ENCODE measurements at places on chromosomes 3 and 15.

DNA sequence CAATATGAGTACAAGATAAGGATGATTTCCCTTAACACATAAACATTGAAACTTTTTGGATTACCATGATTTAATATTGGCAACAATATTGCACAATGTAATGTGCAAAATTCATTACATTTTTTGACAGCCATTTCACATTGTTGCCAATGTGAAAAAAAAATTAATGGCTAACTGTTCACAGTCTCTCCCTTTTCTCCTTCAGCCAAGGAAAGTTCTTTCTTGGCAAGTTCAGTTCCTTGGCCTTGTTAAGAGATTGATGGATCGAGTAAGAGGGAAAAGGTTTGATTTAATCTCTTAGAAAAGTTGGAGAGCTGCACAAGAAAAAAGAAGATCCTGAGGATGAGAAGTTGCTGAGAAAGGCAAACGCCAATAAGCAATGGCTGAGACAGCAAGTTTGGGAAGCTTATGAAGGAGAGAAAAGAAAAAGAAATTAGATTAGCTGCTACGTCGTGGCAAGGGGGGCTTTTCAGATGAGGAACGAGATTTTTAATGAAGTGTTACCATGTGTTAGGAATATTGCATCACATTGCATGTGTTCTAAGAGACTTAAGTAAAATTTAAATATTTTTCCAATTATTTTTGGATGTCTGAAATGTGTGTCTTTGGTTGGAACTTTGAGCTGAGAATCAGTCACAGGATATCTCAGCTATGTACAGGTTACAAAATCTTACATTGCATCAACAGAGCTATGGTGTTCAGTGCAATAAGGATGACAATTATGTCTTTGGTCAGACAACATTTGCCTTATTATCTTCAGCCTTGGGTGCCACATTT, 61.4 kb upstream of the ZNF280D start:
- DNase-seq, result no peak

GRCh38 chr3:180646187-180646790, 33.0 kb downstream of the CCDC39 start:
- DNase-seq, result no peak

- DNase-seq, result no peak
Measured at GRCh38 chr3:141901914-141902313, 25.5 kb downstream of the ATP1B3 start.

DNA sequence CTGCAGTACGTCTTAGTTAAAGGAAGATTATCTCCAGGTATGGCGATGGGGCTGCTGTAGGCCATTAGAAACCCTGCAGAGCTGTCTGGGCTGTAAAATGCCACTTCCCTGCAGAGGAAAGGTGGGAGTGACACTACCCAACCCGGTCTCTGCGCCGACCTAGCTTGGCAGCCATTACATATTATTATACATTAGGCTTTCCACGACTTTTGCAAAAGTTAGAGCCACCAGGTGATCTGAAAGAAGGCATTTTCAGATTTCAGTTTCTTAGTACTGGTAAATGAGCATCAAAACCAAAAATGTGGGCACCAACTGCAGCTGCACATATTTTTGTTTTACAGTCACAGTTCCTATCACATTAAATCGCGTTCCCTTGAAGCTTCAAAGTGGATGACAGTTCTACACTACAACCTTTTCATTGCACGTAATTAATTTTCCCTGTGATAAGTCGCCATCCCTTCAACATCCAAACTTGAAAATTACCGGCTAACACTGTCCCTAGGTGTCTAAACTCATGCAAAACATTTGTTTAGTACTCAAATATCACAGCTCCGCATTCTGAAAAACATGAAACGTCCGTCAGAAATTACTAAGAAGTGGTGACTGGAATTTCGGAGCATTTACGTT, 81.4 kb upstream of the CHD2 start:
- DNase-seq, result peak; percentile 30

DNA sequence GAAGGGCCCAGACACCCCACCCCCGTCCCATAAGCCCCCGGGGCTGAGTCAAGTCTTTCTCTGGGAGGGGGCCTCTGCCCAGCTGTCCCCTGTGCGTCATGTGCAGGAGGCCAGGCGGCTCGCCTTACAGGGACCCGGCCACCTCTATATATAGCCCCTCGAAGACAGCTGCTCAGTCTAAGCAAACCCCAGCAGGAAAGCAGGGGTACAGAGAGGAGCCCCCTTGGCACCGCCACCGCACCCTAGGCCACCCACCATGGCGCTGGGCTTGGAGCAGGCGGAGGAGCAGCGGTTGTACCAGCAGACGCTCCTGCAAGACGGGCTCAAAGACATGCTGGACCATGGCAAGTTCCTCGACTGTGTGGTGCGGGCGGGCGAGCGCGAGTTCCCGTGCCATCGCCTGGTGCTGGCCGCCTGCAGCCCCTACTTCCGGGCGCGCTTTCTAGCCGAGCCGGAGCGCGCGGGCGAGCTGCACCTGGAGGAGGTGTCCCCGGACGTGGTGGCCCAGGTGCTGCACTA, at the start of gene KLHL40:
KLHL40 (plus strand) TSS at position 175 of the 519 bp plus-strand sequence; CDS start at position 257, 82 bp downstream.
- no peak for DNase-seq

DNA sequence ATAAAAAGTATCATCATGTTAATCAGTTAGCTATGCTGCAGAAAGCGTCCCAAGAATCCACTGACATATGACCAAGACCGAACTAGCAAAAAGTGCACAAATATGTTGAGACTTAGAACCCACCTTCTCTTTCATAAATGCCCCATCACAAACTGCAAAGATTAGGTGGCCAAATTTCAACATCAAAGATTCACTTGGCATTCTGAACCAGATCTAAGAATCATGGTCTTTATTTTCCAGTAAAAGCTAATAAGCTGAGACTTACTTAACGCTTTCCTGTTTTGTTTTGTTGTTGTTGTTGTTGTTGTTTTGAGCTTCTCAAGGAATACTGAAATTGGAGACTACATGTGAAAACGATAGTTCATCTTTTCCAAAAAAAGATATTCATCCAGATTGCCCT, 62.4 kb downstream of the ZBTB20 start:
- no peak for DNase-seq

DNA sequence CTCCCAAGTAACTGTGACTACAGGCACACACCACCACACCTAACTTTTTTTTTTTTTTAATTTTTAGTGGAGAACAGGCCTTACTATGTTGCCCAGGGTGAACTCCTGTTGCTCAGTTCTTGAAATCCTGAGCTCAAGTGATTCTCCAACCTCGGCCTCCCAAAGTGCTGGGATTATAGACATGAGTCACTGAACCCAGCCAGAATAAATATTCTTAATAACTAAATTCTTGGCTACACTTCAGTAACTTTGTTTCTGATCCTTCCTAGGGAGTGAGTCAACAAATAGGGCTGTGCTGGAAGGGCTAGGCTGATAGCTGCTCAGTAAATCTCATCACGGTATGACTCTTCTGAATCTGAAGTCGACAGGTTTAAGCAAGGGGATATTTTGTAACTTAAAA, 56.6 kb downstream of the P3H2 start:
- no peak for DNase-seq

GRCh38 chr3:190706582-190706981, 155.9 kb downstream of the GMNC start:
- no peak for DNase-seq

GRCh38 chr3:181721046-181721875, 9.5 kb downstream of the SOX2 start:
- no peak for DNase-seq

DNA sequence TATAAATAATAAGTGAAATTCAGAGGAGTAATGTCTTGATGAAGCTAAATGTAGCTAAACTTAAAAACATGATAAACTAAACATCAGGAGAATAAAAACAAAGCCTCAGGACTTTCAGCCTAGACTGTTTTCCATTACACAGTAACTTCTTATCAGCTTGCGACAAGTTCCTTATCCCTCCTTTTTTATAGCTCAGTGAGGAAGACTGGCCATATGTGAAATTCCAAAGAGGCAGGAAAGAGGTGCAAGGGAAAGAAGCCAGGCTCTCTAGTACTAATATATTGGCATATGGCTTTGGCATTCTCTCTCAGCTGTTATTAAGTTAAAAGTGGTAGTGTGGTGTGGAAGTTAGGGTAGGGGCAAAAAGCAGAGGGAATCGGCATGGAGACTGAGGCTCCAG, 4.4 kb downstream of the COX17 start:
- no peak for DNase-seq

GRCh38 chr3:32442766-32443165, 51.1 kb downstream of the CMTM7 start:
- no peak for DNase-seq

DNA sequence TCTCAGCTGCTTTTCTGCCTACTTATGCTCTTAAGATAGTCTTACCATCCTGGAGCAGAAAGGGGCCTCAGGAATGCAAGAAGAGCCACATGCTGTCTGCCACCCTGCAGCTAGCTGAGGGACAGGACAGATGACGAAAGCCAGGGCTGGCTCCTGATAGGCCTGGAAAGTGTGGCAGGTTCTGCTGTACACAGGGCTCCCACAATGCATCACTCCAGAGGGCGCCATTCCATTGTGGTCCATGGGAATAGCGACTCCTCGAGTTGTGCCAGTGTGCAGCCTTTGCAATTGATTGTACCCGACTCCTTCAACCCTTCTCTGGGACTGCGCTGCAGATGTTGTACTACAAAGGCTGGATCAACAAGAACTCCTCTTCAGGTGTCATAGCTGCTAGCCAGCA, 11.2 kb downstream of the ACAN start:
- peak; percentile 39 for DNase-seq

GRCh38 chr15:41955807-41956525, 16.4 kb downstream of the EHD4 start:
- DNase-seq, result no peak

DNA sequence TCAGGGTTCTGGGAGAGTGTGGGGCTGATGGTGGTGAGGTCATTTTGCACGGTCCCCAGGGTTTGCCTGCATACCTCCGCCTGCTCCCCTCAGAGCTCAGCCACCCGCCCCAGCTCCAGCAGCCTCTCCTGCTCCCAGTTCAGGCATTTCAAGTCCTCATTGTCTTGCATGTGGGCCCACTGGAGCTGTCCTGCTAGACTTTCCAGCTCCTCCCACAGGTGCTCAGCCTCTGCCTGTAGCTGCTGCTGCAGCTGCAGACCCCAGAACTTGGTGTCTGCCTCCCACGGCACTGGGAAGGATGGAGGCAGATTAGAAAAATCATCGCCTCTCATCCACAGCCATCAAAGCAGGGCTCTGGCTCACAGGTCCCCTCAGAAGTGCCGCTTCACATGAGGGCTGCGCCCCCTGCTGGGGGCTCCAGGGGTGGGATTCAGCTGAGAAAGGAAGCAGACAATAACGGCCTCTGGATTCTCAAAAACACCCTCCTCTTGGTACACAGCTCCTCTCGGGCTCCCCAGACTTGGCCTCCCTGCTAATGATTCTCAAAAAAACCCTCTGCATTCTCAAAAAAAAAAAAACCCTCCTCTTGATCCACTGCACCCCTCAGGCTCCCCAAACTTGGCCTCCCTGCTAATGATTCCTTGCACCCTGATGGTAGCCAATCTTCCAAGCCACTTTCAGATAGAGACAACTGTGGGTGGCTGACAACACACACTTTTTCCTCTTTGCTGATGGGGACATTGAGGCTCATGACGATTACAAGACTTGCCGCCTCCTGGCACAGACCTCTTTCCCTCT, 89.3 kb upstream of the C2CD4B start:
- peak; percentile 90 for DNase-seq

DNA sequence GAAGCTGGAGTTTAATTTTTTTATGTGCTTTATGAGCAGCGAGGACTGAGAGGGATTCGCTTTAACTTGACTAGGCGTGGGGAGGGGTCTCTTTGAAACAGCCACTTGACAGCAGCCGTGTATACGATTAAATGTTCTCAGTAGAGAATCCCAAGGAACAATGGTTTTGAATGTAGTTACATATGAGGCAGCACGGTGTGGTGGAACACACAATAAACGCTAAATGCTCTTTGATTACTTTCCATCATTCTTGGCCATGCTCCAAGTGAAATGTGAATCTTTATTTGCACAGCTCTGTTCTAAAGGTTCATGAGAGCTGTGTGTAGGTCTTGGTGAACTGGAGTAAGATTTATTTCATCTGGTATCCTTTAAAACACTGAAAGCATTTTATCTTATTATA, 251.4 kb upstream of the TGFBR2 start:
- DNase-seq, result no peak

- DNase-seq, result no peak
Measured at GRCh38 chr3:72449551-72449950, 398.7 kb downstream of the SHQ1 start.

GRCh38 chr3:63050548-63051177, 175.4 kb upstream of the CADPS start:
- no peak for DNase-seq

- DNase-seq, result no peak
Measured at GRCh38 chr3:66021731-66022131, 17.0 kb downstream of the MAGI1 start.

GRCh38 chr3:50015918-50016317, 72.8 kb upstream of the RBM5 start:
- DNase-seq, result no peak

DNA sequence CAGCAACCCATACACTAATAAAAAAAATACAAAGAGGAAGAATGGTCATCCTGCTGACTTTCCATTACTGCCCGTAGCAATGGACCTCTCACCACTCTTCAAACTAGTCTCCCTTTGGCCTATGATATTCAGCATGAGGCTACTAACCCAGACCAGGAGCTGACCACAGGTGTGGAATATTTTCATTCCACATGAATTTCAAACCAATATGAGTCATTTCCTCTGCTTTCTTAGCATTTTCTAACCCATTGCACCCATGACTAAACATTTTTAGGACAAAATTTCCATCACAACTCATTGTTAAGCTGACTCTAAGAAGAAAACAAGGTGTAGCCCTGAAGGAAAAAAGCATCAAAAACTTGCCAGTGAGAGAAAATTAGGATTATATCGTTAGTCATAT, 34.0 kb upstream of the ZPLD1 start:
- DNase-seq, result no peak

GRCh38 chr15:50377867-50378751, 23.1 kb upstream of the GABPB1 start:
- DNase-seq, result no peak
